ENCODE measurements at places on chromosomes 4 and X.

DNA sequence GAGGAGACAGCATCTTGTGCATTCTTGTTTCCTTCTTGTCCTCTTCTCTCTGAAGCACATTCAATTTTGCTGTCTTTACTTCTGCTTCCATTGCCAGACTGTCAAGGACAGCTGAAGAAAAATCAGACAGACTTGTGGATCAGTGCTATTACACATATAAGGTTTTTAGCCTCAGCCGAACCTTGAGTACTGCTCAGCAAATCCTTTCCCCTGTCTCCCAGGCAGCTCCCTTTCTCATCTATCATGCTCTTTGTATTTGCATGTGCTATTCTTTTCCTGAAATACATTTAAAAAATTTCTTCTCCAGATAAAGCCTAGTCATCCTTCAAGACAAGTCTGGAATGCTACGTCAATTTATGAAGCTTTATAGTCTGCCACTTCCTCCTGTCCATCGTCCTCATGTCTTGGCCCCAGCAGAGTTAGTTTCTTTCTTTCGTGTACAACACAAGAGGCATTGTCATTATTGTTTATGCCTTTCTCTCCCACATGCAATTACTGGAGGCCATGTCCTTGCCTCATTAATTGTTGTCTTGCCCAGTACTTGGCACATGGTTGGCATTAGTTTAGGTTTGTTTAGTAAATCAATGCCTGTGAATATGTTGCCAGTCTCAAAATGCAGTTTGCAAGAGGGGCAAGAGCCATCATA lies 45.1 kb downstream of the ADGRL3 start:
- DNase-seq: no peak

DNA sequence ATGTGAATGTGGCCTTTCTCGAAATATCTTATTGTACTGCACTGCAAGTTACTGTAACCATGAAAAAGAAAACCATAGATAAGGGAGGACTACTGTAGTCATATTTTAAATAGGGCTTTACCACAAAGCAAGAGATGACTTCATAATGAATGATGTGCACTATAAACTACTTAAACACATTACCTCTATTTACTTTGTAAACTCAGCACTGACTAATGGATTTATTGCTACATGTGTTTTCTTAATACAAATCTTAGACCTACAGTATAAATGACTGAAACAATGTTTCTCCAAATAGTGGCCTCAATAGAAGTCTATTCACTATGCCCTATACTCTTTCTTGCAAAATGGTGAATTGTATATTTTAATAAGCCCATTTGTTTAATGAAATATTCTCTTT lies 61.1 kb downstream of the HDX start:
- DNase-seq: no peak

DNA sequence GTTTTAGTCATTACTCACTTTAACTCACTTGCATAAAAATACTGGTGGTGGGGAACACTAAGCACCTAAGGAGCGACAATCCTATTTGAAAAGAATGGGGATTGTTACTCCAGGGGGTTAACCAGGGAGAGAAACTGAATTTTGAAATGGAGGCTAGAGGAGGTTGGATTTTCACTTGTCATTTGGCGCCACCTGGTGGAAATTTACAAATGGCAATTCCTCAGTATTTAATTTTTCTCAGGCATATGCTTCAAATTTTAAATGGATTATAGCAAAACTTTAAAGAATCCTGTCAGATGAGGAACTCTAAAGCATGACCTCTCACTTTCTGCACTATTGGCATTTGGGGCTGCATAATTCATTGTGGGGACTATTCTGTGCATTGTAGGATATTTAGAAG lies 2.7 kb upstream of the GEMIN8 start:
- DNase-seq: peak; percentile 45

GRCh38 chr4:24887881-24888430 lies 24.9 kb downstream of the CCDC149 start:
- no peak for DNase-seq

DNA sequence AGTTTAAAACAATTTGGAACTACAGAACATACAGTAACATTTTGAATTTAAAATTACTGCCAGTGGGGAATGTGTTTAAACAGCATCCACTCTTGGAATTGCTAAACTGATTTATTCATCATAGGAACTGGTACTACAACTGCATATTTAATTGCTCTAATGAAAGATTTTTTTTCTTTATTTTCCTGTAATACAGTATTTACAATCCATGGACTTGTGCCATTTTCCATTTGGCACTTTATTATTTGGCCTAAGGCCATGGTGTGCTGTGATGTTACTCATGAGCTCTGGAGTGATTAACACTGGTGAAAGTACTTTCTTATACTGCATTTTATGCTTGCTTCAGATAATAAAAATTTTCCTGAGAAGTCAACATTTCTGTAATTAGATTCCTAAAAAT lies 69.7 kb upstream of the NUDT6 start:
- no peak for DNase-seq

DNA sequence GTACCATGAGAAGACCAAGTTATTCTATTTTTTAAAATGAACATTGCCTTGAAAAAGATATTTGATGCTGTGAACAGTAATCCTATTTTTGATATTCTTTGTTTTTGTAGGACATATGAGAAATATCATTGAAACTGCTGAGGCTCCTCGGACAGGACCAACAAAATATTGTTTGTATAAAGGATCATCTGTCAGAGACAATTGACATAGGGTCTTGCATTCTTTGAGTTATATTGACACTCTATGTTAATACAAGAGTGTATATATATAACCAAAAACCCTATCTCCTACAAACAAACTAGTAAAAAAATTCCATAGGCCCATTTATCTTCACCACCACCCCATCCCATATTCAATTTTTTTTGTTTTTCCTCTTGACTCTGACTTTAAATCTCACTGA lies 222.7 kb downstream of the DACH2 start:
- no peak for DNase-seq

- no peak for DNase-seq
Observed at GRCh38 chr4:43277003-43277402, 384.5 kb downstream of the GRXCR1 start.

DNA sequence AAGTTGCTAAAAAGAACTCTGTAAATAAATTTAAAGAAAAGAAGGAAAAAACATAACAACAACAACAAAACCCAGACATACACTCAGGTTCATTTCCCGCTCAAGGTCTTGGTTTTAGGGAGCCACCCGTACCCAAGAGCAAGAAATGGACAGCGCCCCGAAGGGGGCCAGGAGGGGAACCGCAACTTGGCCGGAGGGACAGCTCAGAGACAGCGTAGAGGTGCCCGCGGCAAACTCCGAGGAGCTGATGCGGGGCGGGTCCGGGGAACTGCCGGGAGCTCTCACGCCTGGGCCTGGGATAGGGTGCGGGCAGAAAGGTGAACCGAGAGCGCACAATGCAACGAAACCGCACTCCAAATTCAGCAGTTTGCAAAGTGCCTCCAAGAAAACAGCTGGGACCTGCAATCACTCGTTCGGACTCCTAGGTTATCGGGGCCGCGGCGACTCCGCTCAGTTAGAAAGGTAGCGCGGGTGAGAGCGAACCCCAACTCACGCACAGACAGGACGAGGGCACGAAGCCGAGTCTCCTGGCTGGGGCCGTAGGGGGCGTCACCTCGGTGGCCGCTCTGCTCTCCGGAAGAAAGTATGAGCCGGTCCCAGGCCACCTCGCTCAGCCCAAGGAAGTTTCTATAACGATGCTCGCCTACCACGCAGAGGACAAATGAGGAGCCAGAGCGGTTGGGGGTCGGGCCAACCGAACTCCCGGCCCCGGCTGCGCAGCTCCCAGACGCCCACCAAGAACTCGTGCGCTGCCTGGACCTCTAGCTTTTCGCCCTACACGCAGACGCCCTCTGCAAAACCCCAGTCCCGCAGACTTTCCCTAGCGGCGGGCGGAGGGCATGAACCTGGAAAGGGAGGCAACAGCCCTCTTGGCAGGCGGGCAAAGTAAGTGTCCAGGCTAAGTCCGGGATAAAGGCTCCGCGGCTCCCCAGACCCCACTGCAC lies 1.4 kb downstream of the NDNF start:
- DNase-seq: peak; percentile 35

DNA sequence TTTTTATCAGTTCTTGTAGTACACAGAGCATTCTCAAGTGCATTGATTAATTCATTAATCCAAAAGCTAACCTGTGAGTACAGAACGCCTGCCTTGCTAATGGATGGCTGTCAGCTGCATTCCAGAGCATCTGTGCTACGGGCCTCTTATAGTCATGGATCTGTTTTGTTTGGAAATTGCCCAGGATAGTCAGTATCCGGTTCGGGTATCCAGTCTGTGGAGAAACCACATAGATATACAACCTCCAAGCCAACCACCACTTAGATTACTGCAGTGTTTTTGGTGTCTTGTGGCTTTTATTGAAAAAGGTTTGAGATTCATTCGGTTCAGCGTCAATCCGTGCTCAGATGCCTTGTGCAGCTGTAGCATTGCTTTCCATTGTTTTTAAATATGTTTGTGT lies 4.0 kb downstream of the LAP3 start:
- no peak for DNase-seq

GRCh38 chr4:165403637-165404036 lies 24.8 kb downstream of the CPE start:
- no peak for DNase-seq

DNA sequence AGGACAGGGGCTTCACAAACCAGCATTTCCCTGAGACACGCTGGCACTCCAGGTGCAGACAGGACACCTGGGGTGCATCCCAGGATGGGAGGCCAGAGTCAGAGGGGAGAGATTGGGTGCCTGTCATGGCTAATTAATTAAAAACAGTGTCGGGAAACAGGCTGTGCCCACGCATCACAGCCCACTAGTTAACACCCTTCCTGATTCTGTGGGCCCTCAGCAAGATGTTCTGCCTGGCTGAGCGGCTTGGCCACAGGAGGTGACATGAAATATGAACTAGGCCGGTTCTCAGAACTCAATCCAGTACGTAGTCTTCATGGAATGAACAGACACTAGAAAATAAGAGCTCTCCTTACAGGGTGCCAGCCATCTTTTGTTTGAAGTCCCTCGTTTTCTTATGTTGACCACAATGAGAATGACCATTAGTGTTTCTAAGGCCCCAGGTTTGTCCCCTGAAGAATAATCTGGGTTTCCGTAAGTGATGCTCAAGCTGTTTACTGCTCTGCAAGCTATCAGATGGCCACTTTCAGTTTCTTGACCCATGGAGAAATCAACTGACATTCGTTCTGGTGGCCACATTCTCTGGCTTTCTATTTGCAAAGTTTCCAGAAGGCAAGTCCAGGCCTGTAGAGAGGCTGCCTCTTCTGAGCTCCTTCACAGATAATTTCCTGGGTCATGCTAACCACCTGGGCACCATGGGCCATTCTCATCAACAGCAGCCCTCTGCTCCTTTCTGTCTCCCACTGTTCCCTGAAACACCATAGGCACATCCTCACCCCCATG lies 72.3 kb downstream of the SLC34A2 start:
- DNase-seq: no peak

- DNase-seq: peak; percentile 61
Observed at GRCh38 chrX:150482537-150483206, 85.7 kb upstream of the MTM1 start.

- DNase-seq: peak; percentile 12
Observed at GRCh38 chrX:152989292-152989658, 4.6 kb downstream of the PNMA5 start.
